ENCODE measurements at places on chromosomes 3 and 15.

GRCh38 chr15:69265347-69265955 lies 33.3 kb upstream of the PAQR5 start:
- peak; percentile 26 for DNase-seq

GRCh38 chr3:94737116-94737515 lies 674.3 kb downstream of the NSUN3 start:
- DNase-seq: no peak

DNA sequence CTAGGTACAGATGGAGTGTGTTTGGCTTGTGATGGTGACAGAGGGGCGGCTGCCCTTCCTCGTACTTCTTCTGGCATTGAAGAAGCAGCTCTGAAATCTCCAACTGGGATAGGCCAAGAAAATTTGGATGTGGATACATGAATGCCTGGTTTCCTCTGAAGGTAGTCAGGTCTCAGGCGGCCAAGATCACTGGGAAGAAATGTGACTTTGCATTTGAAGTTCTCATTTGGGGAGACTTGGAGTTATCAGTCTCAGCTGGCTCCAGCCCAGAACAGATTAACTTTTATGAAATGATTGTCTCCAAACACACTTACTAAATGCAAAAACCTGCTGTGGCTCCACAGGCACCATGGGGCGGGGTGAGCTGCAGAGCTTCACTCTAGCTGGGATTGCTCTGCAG lies 215.9 kb downstream of the THSD4 start:
- DNase-seq: no peak

DNA sequence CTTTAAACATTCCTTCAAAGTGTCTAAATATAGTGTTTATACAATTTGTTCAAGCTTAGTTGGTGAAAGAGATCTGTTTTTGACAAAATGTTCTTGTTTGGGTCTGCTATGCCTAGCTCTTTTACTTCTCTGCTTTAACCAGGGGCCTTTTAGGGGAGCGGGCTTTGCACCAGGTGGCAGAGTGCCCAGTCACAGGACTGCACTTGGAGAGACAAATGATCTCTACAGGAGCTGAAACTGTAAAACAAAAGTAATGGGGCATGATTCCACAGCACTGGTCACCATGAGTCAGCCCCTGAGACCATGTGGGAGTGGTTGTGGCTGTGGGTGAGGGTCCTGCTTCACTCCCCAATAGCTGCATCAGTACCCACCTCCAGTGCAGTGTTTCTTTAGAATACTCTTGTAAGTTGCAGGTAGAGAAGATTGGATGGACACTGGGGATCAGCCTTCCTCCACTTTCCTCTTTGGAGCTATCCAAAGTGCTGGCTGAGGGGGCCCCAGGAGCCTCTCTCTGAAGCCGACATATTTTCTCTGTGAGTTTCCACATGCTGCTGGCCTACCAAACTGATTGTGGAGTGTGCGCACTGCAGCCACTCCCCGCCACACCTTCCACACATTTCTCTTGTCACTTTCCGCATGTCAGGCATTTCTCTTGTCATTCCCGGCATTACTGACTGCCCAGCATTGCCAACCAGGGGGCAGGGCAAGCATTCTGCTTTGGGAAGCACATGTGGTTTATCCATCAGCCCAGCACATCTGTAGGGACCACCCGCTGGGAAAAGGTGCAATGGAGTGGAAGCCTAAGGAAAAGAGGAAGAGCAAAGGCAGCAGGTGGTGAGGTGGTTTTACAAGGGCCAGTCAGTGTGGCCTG lies 110.0 kb downstream of the EPHB1 start:
- no peak for DNase-seq

GRCh38 chr3:108208831-108209230 lies 13.4 kb downstream of the IFT57 start:
- no peak for DNase-seq

DNA sequence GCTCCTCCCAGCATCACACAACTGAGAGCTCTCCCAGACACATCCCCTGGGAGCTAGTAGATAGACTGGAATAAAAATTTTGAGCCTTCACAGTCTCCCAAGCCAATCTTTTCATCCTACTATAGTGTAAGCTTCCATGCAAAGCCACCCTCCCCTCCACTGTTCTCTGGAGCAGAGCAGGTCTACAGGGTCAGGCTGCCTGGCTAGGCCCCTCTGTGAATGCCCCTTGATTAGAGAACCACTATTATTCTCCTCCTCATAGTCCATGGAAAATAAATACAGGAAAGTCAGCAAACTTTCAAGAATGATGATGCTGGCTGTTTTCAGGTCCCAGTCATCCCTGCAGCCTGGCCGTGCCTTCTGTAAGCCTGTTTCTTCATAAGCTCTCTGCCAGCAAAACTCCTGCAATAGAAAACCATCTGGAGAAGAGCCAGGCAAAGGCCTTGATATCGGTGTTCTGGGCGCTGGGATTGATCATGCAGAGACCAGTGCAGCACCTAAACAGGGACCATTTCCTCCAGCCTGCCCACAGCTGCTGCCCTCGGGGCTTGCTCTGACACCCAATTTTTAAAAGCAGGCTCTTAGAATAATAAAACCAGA lies 51.7 kb downstream of the CRYGS start:
- no peak for DNase-seq

- DNase-seq: no peak
These were observed 98.9 kb upstream of the PFN2 start for GRCh38 chr3:150069633-150070032.

- DNase-seq: no peak
These were observed 11.4 kb downstream of the ACTC1 start for GRCh38 chr15:34783991-34784390.

- DNase-seq: no peak
These were observed 667.4 kb downstream of the NTRK3 start for GRCh38 chr15:87589134-87589533.

- no peak for DNase-seq
These were observed 1.4 kb downstream of the FOXP1 start for GRCh38 chr3:71582036-71582611.

DNA sequence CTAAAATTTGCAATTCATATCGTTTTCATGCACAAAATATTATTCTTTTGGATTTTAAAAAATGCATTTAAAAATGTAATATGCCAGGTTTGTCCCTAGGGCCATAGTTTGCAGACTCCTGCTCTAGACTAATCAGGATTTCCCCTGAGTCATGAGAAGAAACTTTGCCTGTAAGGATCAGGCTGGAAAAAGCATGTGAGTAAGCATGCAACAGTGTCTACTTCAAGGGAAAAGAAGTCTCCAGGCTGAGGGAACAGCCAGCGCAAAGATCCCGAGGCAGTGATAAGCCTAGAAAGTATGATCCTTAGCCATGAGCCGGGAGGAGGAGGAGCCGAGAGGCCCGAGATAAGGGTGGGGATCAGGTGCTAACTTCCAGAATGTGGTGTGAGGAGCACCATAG lies 382.8 kb upstream of the CFAP20DC start:
- no peak for DNase-seq

DNA sequence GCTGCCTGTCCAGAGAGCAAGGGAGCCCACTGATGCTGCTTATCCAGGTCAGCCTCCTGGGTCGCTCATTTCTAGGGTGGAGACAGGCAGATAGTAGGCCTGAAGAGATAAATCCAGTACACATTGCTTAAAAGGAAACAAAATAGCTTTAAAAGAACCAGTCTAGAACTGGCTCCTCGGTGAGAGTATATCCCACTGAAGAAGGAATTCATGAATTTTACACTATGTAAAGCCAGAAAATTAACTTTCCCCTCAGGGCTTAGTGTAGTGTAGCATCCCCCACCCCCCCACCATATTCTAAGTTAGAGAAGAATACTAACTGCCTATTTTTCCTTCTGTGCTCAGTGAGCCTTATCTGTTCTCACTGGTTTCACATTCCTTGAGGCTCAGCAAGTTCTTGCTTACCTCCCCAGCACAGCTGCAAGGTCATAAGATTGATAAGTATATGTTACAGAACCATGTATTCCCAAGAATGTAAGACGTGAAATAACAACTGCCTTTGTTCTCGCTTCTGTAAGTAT lies 30.5 kb upstream of the NOX5 start:
- no peak for DNase-seq

DNA sequence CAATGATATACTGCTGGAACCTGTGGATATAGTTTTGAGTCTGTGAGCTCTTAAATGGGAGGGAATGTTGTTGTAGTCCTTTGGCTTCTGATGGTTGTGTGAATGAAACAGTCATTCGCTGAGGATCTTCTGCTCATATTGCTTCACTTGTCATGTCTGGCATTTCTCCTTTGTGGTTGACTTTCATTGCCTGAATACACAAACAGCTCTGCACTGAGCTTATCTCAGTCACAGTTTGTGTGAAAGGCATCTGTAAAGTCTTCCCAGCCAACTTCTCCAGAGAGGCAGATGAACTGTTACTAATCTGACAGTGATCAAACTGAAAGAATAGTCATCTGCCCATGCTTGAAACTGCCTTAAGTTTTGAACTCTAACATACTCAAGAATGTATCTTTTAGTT lies 59.8 kb downstream of the TMED3 start:
- no peak for DNase-seq

DNA sequence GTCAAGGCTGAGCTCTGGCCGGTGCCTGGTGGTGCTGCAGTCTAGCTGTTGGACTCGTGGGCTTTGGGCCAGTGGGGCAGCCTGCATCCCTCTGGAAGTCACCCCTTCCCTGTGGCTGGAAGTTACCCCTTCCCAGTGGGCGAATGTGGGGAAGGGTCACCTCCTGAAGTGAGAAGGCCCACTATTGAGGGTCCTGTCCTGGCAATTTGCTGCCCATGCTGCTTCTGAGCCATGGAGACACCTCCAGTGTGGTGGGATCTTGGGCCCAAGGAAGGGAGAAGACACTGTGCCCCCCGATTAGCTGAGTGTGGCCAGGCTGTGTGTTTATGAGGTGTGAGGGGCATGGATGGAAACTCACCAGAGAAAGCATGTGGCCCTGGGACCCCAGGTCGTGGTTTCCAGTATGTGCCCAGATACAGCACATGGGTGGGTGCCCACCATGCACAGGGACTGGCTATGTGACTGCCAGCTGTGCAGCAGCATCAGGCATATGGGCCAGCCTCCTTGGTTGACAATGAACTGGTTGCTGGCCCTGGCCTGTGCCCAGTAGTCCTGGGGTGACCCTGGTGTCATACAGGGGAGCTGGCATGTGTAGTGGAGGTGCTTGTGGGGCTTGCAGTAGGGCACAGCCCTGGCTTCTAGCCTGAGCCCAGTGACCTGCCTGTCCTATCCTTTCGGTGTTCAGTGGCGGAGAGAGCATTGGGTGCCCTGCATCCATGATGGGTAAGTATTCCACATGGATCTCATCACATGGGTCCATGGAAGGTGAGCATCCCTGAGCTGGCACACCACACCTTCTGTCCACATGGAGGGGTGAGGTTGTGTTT lies 221.2 kb downstream of the SNRPN start:
- DNase-seq: no peak

DNA sequence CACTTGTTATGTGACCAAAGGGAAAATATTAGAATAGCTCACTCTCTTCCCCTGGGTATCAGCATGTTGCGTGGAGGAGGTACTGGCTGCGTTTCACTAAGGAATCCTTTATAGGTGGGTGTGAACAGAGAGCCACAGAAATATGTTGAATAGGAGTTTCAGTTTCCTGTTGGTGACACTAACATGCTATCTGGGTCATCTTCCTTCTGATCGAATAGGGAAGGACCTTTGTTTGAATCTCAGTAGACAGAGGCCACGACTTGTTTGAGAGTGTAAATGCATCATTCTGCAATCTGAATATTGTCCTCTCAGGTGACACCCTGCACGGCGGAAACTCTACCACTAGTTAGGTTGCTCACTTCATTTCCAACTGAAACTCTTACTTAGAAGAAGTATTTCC lies 157.9 kb upstream of the SLC2A2 start:
- DNase-seq: no peak

GRCh38 chr15:85379403-85380131 lies 836 bp upstream of the AKAP13 start:
- DNase-seq: no peak

Data from HS-27A (cell line).